Stimulated activated CD4-positive, alpha-beta T cell treated with anti-CD3 and anti-CD28 coated beads, Interleukin-15, amount 100 ng/mL, for 1 hour (primary cell): ENCODE measurements at places on chromosomes 6 and 20.

GRCh38 chr6:121544691-121545090 is 109.2 kb downstream of the GJA1 start:
- no peak for DNase-seq

GRCh38 chr6:169310983-169311382 is 57.3 kb upstream of the THBS2 start:
- DNase-seq: no peak

GRCh38 chr6:44278774-44279697 is 8.8 kb downstream of the TMEM151B start:
- no peak for DNase-seq

- no peak for DNase-seq
Measured at GRCh38 chr6:81767163-81767891, 14.8 kb upstream of the TENT5A start.

- DNase-seq: no peak
Measured at GRCh38 chr6:5994999-5995657, 11.6 kb downstream of the NRN1 start.

DNA sequence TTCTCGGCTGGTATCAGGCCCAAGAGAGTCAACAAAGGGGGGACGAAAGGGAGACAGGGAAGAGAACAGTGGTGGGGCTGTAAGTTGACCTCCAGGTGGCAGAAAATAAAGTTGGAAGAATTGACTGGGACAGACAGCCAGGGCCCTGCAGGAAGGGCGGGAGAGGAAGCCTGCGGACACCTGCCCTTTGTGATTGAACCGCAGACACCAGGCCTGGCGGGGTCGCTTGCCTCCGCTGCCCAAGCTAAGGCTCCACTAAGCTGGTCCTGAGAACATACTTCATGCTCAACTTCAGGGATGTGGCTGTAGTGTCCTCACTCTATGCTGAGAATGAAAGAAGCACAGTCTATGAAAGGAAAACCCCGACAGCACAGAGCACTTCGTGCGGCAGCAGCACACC is 53.8 kb downstream of the RPP40 start:
- DNase-seq: no peak

GRCh38 chr20:33177866-33178265 is 9.9 kb downstream of the BPIFA2 start:
- no peak for DNase-seq

GRCh38 chr6:80271074-80271473 is 164.6 kb downstream of the BCKDHB start:
- DNase-seq: no peak

DNA sequence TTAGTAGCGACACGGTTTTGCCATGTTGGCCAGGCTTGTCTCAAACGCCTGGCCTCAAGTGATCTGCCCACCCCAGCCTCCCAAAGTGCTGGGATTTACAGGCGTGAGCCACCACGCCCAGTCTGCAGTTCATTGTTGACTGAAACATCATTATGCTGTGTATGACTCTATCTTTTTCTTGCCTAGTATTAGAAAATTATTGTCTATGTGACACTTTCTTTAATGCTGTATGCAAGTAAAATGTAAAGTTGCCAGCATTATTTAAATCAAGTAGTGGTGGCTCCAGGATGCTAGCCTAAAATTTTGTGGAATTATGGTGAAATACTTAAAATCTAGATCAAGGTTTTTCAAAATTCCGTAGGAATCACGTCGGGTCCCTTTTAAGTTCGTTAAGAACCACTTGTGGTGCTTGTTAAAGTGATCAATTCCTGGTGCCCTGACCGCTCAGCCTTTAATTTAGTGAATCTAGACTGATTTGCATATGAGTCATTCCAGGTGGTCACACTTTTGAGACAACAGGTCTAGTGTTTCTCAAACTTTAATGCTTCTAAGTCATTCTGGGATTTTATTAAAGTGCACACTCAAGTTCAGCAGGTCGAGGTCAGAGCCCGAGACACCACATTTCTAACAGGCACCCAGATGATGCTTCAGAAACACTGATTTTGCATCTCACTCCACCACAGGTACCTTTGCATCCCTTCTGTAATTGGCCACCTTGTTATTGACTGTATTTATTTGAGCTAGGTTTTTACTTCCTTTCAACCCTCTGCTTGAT is 132.6 kb upstream of the MTHFD1L start:
- no peak for DNase-seq

DNA sequence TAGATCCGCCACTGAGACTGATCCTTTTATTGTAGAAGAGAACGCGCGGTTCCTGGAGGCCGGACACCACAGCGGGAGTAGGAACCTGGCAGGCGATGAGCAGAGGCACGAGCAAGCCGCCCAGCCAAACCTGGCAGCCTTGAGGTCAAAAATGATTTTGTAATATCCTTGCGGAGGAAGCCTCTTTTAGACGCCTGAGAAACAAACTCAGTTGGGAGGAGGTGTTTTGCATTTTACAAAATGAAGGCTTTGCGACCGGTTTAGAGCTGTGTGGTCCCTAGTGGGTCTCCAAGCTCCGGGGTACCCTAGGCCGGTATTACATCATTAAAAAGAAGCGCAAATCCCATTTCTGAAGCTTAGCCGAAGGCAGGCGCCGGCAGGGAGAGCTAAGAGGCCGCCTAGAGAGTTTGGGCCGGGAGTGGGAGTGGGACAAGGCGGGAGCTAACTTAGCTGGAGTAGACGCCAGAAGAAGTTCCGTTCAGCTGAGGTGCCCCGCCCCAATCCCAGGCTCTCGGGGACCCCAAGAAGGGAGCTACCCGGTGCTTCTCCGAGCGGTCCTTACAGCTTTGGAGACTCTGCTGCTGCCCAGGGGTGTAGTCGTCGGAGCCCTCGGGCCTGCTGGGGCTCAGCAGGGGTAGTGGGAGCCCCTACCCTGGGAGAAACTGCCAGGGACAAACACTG is 1.9 kb upstream of the TBX18 start:
- no peak for DNase-seq

DNA sequence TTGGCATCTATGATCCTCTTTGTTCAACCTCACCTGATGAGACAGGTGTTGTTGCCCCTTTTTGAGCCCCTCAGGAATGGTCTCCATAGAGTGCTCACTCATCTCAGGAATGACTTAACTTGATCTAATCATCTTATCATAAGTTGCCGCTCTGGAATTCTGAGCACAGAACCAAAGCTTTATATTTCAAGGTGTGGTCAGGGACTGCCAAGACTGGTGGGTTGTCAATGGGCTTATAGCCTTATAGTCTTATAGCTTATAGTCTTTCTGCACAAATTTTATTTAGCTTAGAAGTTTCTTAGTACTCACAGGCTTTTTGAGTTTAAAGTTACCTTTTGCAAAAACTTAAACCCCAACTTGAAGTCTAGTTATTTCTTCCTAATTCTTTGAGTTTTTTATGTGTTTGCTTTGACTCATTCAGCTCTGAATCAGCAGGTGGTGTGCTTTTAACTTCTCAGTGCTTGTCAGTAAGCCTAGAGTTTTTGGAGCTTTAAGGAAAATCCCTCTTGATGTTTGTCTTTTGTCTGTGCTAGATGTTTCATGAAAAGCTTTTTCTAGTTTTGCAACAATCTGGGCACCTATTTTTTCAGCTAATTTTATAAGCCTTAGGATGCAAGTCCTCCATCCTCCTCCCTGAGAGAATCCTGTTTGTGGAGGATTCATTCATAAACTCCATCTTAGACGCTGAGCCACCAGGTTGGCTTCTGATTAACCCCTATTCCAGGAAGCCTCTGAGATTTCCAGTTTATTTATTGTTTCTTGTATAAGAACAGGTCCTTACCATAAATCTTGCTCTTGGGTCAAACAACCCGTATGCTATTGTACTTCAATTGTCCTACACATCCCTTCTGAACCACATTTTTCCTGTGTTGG is 72.3 kb upstream of the SSTR4 start:
- no peak for DNase-seq

DNA sequence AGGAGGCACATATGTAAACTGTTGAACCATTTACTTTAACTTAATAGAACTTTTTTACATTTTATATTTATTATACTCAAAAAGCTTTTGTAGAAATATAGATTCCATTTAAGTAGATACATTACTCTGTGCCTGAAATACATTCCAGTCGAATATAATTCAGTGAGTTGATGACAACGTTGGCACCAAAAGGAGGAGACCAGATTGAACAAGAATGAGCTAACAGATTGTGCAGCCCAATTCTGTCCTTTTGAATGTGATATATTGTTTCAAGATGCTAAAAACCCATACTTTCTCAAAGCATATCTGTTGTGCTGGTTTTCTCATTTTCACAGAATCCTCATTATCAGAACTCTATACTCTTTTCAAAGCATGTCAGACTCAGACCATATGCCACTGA is 147.4 kb upstream of the SIM1 start:
- no peak for DNase-seq

GRCh38 chr6:1439349-1439748 is 50.0 kb downstream of the FOXF2 start:
- no peak for DNase-seq

GRCh38 chr6:99894815-99895214 is 99.2 kb downstream of the MCHR2 start:
- no peak for DNase-seq

- DNase-seq: no peak
Measured at GRCh38 chr6:89655122-89655521, 16.6 kb upstream of the LYRM2 start.

DNA sequence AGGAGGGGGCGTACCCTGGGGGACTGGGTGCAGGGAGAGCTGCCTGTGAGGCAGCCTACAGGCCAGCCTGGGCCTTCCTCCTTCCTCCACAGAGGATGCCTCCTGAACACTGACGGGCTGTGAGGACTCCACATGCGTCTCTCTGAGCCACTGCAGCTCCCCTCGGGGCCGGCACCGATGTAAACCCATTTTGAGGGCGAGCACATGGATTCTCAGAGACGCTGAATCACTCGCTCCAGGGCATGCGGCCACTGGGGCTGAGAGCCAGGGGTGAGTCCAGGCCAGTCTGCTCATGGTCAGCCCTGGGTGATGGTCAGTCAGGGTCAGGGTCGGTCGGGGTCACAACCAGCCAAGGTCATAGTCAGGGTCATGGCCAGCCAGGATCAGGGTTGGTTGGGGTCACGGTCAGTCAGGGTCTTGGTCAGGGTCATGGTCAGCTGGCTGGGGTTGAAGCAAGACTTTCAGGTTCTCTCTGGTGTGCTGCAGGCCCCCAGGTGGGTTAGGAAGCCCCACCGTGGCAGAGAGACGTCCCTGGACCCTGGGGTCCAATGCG is 14.7 kb upstream of the RBBP8NL start:
- DNase-seq: no peak
